ENCODE measurements at places on chromosomes 4 and X.

DNA sequence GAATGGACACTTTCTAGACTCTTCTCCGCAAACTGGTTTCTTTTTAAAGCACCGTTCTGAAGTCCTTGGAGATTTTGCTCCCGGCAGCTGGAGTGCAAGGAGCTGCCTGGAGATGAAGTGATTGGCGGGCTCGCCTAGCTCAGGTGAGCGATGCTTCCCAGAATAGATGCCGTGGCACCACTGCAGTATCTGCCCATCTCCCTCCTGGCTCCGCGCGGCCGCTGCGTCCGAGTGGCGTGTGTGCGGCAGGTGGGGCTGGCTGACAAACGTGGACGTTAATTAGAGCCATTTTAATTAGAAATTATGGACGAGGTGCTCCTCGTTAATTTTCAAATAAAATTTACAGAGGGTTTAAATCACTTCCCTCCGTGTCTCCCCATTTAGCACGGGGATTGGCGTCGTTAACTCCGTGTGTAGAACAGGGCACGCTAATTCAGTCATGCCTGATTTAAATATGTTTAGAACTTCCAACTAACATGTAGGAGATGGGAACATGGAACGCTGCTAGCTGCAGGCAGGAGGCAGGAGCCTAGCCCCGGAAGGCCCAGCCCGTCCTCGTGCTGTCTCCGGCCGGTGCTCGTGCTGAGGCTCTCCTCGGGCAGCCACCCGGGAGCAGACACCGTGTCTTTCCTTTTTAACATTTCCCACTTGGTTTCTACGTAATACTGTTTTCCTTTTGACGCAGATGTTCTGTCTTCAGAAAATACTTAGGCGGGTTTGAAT, 11.6 kb downstream of the UVSSA start:
- DNase-seq = no peak

DNA sequence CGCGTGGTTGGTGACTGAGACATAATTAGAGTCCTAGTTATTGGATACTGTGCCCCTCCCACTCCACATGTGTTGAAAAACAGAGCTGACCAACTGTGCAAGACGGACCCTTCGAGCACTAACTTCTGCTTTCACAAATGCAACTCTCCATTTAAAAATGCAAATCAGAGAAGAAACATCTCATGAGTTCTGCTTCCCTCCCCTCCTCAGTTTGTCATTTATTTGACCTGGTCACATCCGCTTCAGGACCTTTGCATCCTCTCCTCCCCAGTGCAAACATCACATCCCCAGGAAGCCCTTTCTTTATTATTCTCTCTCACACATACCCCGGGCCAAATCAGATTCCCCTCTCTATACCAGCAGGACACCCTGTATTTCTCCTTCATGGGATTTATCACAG, 38.1 kb upstream of the NOCT start:
- no peak for DNase-seq

GRCh38 chr4:55359397-55359916, 13.4 kb downstream of the SRD5A3 start:
- no peak for DNase-seq

DNA sequence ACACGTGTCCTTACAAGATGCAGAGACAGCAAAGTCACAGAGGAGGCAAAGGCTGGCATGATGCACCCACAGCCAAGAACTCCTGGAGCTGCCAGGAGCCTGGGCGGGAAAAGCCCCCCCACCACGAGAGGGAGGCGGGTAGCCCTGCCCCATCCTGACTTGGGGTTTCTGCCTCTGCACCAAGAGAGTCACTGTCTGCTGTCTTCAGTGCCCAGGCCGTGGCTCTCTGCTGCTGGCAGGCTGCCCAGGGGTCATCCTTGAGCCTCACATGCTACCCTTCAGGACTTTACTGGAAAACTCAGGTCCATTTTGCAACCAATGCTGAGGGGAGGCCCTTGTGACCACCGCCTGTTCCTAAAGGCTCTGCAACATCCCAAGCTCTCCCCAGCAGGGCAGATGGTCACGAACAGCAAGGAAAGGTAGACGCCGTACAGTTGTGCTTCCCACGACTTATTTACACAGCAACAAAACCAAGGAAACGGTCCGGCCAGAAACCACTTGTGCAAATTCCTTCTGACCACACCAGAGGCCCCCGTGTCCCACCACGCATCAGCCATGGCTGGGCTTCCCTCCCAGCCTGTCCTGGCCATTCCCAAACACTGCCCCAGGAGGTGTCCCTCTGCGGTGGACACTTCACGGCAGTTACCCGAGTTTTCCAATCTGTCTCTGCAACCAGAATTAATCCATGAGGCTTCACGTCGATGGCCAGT, 56.9 kb downstream of the ACOX3 start:
- DNase-seq = no peak

DNA sequence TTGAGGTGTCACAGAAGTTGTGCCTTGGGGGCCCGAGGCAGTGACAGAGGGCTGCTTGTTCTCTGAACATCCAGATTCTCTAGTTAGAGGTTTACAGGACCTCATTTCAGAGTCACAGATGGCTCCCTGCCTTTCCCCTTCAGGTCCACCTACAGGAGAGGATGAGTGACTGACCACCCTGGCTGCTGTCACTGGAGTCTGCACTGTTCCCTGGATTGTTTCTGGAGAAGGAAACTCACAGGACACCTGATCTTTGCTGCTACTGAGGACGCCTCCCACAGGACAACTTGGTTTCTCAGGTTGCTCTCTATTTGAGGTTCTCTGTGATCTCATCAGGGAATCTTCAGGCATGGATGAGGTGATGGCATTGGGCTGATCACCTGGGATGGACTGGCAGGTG, 58.3 kb downstream of the GPRIN3 start:
- no peak for DNase-seq

GRCh38 chrX:114611018-114611619, 27.2 kb downstream of the HTR2C start:
- DNase-seq = no peak

DNA sequence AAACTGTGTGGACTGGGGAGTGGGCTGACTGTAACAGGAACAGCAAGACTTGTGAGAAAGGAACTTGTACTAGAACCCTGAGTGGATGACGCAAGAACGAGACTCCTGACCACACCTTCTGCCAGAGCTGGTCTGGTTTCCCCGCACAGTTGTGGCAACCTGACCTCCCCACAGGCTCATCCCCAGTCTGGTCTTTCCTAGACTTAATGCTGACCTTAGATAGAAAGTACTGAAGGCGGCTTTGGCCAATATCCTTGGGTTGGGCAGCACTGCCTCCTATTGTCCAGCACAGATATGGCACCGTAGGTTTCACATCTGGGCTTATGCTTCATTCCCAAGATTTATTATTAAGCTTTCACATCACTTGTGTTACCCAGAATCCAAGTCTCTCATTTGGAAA, 137.8 kb upstream of the FRG1 start:
- DNase-seq = no peak

DNA sequence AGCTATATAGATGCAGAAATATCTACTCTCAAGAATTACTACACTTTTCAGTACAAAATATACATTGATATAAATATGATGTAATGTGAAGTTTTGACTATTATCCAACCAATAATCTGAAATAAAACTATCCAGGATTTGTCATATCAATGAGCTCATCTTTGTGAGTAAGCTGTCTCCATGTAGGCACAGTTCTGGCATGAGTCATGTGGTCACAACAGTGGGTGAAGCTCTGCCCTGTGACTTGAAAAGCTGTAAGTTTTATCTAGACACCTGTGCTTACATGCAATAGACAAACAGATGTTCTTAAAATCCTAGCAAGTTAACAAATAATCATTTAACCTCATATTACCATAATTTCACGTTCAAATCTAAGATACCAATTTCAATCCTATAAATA, 192.7 kb downstream of the GABRG1 start:
- no peak for DNase-seq

GRCh38 chr4:158895797-158896576, 127.2 kb downstream of the FNIP2 start:
- no peak for DNase-seq

- DNase-seq = no peak
These were observed 163.9 kb upstream of the ADGRL3 start for GRCh38 chr4:61036071-61036684.

DNA sequence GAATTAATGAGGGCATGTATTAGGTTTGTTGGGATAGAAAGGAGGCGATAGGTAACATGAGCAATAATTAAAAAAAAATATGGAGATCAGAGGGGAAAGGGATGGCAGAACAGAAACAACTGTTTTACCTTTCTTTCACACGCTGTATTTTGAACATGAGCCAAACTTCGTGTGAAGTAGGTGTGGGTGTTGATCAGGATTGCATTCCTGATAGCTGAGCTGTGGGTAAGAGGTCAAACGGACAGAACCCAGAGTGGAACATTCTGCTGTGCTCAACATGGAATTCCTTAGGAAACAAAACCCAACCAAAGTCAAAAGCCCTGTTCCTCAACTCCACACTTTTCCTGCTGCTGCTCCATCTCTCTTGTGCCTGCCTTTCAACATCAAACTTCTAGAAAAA, 162.5 kb upstream of the CASK start:
- no peak for DNase-seq

DNA sequence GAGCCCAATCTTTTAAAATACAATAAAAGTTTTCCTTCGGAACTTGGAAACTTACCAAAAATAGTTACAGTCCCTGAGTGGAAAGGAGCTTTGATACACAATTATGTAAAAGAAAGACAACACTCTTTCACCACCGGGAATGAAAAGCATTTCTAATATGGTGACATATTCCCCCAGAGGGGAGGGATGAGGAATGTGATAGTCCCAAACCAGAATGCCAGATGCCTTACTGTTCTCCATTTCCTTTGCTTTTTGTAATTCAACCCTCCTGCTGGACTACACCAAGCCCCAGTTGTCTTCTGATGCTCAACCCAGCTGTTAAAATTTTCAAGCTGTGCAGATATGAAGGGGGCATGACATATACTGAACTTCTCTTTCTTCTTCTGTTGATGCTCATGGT, 4.1 kb downstream of the PRIMPOL start:
- no peak for DNase-seq

- DNase-seq = no peak
These were observed 39.6 kb upstream of the GPR78 start for GRCh38 chr4:8540586-8540985.

DNA sequence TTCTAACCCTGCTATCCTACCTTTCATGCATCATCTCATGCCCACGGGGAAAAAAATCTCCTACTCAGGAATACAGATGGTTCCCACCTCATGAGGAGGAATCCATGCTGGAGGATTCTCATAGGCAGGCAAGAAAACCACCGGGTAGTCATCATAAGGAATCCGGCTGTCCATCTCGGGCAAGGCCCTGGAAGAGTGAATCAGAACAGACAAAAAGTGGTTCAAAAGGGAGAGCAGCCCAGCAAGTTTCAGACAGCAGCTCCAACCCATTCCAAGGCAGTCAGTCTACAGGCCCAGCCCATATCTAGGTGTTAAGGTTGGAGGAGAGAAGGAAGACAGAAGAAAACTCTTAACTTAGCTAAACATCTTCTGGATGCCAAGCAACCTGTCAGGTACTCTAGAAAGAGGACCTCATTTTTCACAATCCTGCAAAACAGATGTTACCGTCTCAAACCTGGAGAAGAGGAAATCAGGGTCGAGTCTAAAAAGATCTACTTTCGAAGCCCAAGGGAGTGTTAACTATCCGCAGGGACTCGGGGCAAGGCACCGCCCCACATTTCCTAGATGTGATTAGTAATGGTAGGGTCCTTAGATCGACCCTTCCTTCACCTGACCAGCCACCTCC, 447 bp downstream of the PDZD11 start:
- DNase-seq = no peak

DNA sequence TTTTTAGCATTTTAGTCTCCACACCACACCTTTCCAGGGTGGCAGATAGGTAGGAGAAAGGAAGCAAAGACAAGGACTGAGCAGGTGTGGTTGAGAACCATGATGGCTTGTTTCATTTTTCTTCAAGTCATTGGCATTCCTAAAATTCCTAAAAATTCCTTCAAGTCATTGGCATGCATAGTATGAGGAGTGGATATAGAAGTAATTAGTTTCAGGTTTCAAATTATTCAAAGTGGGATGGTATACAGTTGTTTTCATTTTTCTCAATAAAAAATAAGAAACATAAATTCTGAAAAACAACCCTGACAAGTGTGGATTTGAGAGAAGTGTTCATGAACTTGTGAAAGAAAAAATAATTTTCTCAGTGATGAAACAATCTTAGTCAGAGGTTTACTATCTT, 22.3 kb upstream of the HERC3 start:
- no peak for DNase-seq

DNA sequence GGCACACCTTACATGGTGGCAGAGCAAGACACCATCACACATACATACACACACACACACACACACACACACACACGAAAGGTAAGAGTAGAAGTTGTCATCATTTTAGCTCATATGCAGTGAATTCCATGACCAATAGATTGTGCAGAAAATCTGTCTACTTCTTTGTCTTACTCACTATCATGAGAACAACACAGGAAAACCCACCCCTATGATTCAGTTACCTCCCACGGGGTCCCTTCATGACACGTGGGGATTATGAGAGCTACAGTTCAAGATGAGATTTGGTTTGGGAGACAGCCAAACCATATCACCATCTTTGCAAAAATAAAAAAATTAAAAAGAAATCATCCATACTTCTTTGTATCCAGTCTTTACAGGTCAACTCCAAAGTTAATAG, 221.1 kb downstream of the BMPR1B start:
- DNase-seq = no peak

DNA sequence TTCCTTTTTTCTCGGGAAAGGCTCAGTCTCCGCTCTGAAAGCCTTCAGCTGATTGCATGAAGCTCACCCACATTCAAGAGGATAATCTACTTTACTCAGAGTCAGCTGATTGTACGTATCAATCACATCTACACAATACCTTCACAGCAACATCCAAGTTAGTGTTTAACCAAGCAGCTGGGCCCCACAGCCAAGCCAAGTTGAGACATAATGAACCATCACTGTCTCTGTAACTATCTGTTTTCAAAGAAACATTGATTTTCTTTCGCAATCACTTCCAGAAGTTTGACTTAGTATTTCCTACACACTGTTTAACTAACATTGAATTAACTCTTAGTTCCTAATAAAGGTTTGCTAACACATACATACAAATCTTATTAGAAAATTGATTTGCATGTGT, 40.3 kb downstream of the RWDD4 start:
- no peak for DNase-seq

DNA sequence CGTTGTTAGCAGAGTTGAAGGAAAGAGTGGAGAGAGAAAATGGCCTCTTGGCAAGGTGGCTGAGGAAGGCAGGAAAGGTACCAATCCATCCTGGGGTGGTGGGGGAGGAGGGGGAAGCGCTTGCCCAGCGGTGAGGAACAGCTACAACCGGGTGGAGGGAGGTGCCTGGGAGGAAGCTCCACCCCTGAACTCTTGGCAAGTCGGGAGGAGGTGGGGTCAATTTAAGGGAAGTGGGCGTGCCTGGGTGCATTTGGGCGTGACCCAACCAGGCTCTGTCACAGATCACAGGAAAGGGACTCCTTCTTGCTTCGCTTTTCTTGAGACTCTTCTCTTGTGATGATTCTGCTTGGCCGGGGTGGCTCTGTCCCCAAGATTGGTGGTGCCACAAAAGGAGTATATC, 41.7 kb downstream of the BCORL1 start:
- DNase-seq = no peak

- DNase-seq = no peak
These were observed 76.2 kb downstream of the CLDN34 start for GRCh38 chrX:10043386-10043785.

All from AG09309 (cell line).